ENCODE measurements at places on chromosomes 1 and 21.

DNA sequence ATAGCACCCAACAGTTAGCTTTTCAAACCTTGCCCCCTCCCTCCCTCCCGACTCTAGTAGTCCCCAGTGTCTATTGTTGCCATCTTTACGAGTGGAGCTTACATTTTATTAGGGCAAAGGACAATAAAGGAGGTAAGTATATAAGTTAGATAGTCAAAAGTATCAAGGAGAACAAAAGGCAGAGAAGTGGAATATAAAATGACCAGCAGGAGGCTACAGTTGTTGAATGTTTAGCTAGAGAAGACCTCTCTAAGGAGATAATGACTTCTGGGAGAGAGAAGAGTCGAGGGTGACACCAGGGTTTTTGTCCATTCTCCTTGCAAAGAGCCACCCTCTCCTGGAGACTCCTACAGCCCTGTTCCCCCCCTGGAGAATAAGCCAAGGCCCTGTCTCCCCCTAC, 48.7 kb downstream of the SYT6 start:
- no peak for DNase-seq

GRCh38 chr1:222306512-222306911, 241.4 kb downstream of the HHIPL2 start:
- no peak for DNase-seq

DNA sequence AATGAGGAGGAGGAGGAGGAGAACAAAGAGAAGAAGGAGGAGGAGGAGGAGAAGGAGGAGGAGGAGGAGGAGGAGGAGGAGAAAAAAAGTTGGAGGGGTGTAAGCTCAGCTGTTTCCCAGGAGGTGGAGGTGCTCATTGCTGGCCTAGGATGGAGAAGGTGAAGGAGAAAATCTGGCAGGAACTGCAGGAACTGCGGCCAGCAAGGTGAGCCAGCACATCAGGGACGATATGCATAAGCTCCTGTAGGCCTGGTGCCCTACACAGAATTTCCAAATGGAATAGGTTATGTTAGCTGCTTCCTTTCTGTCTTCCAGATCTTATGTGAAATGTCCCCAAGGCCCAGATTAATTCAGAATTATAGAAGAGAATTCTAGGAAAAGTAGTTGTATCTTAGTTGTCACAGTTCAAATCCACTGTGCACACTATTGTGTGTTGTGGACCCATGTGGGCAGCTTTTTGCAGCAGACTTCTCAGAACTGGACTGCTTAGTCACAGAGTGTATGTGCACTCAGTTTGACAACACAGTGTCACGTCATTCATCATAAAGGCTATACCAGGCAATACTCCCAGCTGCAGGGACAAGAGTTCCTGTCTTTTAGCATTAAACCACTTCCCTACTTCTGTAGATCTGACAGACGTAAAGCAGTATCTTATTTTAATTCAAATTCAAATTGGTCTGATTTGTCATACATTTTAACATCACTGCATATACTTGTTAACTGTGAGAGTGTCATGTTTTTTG, 303.7 kb downstream of the HLX start:
- DNase-seq = no peak

- DNase-seq = no peak
Measured at GRCh38 chr1:207251066-207251465, 70.4 kb upstream of the CD55 start.

DNA sequence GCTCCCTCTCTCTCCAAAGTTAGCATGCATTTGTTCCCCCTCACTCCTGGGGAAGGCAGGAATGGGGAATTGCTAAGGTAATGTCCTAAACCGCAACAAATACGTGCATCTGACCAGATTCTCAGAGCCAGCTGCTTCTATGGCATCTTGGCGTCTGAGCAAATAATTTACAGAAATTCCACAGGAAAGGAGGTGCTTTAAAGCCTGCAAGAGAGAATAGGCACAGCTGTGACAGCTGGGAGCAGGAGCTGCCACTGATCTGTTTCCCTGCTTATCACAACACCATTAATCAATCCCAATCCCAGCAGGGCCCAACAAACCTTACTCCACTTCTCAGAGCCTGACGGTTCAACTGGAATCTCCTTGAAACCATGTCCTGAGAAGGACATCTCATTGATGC, 83.5 kb upstream of the ZNF281 start:
- no peak for DNase-seq

DNA sequence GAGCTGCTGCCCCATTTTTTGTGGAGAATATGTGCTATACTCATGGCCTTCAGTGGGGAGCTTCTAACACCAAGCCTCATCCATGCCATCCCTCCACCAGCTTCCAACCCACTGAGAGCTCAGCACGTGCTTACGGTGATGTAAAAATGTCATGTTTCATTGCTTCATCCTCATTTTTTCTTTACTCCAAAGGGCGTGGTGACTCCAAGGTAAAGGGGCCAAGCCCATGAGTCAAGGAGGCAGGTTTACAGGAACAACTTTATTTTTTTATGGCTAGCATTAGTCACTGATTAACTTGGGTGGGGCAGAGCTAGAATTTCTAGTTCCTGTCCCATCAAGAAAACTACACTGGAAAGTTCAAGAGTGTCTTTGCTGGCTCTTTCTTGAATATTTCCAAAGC, at the start of gene C1orf226:
Gene C1orf226, plus strand, starts transcription at position 346 of the 400 bp plus-strand sequence. CDS start 174 bp downstream, outside the sequence.
- DNase-seq = no peak

GRCh38 chr1:205616563-205617293, 15.1 kb downstream of the ELK4 start:
- DNase-seq = no peak

GRCh38 chr1:210565306-210565705, 236.6 kb downstream of the HHAT start:
- DNase-seq = peak; percentile 7

GRCh38 chr1:27166351-27166802, 11.5 kb upstream of the SLC9A1 start:
- DNase-seq = peak; percentile 76

- no peak for DNase-seq
Measured at GRCh38 chr1:106608841-106609240, 447.6 kb upstream of the PRMT6 start.

GRCh38 chr1:156788136-156788535, 20.8 kb downstream of the PRCC start:
- no peak for DNase-seq

- DNase-seq = peak; percentile 5
Measured at GRCh38 chr1:175176246-175176645, 16.3 kb downstream of the KIAA0040 start.
